ENCODE measurements at places on chromosomes 2 and 18.

- DNase-seq = no peak
Measured at GRCh38 chr2:12605936-12606335, 110.8 kb upstream of the TRIB2 start.

GRCh38 chr2:188523919-188524318, 232.2 kb downstream of the GULP1 start:
- no peak for DNase-seq

GRCh38 chr18:944440-944839, 39.8 kb downstream of the ADCYAP1 start:
- no peak for DNase-seq

GRCh38 chr2:239328351-239329191, 72.2 kb downstream of the HDAC4 start:
- DNase-seq = no peak

Data from NCI-H774 (cell line).